ENCODE measurements at places on chromosomes 11 and 22.
A peak's percentile ranks its signal among the peaks of the same experiment; 100 is the strongest.

GRCh38 chr11:109707411-109707810, 285.4 kb downstream of the C11orf87 start:
- no peak for DNase-seq

DNA sequence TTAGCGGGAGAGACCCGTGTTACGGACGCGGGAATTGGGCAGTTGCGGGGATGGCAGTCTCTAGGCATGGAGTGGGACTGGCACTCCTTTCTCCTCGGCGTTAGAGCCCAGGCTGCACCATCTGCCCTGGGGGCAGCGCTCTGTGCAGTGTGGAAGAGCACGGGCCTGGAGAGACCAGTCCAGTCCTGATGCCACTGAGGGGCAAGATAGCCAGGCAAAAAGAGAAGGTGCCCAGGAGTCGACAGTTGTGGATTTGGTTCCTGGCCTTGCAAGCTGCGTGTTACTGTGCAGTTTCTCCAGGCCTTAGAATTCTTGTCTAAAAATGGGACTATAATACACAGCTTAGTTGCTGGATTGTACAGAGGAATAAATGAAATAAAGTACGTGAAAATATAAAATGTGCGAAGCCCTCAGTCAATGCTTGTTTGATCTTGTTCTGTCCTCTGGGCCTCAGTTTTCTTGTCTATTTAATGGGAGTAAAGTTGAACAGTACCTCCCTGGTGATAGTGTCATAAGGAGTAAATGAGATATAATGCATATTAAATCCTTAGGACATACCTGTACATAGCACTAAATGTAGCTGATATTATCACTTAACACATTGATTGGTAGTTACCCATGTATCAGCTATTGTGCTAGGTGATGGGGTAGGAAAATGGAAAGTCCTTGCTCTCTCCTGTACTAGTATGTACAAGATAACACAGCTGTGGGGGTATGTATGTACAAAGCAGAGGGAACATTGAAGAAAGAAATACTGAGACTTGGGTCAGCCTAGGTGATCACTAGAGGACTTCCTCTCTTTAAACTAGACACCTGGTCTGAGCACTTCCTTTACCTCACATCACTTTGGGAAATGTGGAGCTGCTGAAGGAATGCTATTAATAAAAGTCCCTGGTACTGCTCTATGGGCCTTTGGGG, 1.2 kb downstream of the ATXN10 start:
- DNase-seq: no peak

DNA sequence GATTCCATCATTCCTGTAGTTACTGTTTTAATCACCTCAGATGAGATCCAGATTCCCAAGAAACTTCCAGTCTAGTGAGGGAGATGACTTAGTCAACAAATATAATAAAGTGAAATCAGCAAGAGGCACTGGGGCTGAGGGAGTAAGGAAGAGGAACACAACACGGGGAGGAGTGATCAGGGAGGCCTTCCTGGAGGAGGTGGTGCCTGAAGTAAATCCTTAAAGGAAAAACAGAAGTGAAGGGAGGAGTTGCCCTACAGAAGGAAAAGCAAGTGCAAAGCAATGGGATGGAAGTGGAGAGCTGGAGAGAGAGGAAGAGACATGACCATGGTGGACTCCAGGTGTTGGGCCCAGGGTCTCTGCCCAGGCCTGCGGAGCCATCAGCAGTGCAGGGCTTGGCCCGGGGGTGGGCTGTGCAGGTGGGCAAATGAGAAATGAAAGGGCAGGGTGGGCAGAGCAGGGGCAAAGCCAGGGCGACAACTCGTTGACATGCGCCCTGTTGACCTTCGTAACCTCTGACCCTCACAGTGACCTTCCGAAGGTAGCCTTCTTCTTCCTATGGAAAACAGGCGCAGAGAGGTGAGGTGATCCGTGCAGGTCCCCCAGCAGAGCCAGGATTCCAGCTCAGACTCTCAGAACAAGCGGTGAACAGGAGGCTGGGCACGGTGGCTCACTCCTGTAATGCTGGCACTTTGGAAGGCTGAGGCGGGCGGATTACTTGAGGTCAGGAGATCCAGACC, 12.1 kb upstream of the PPARA start:
- no peak for DNase-seq

- DNase-seq: no peak
Observed at GRCh38 chr11:114310095-114310494, 13.9 kb downstream of the NNMT start.

DNA sequence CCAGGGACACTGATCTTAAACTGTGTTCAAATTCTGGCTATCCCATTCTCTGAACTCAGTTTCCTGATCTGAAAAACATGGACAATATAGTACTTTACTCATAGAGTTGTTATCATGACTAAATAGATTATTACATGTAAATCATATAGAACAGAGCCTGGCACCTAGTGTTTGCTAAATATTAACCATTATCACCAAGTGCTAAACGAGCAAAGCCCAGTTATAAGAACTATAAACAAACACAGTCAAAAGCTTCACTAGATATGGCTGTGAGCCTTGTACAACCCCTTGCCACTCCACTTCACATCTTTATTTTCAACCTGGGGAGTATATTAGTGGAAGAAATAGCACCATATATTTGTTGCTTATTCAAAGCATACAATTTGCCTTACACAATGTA, 338.9 kb upstream of the CADM1 start:
- no peak for DNase-seq

DNA sequence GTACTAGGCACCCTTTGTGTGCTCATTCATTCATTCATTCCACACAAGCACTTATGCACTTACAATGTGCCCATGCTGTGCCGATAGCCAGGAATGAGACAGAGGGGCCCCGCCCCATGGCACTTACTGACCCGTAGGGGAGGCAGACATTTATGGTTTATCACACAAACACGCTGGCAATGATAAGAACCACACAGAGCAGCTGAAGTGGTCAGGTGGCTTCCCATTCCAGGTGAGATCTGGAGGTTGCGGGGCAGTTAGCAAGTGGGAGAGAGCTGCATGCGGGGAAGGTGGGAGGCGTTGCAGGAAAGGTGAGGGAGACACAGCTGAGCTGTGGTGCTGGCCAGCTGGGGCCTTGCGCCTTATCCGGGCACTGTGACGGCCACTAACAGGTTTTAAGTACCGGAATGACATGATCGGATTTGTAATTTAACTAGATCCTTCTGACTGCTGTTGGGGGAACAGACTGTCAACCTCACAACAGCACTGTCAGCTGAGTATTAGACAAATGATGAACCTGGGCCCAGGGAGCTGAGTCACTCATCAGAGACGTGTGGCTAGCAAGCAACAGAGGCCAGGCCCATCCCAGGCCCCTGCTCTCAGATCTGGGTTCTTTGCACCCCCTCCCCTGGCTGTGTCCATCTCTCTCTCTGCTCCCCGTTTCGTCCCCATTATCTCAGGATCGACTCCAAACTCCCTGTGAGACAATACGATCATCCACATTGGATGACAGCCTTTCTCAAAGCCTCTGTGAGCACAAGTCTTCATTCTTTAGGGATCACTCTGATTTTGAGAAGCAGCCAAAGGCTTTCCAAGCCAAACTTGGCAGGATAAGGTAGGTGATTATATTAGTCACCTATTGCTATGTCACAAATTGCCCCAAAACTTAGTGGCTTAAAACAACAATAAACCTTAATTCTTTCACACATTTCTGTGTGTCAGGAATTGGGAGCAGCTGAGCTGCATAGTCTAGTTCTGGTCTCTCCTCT, 28.4 kb downstream of the RASD2 start:
- peak; percentile 78 for DNase-seq

DNA sequence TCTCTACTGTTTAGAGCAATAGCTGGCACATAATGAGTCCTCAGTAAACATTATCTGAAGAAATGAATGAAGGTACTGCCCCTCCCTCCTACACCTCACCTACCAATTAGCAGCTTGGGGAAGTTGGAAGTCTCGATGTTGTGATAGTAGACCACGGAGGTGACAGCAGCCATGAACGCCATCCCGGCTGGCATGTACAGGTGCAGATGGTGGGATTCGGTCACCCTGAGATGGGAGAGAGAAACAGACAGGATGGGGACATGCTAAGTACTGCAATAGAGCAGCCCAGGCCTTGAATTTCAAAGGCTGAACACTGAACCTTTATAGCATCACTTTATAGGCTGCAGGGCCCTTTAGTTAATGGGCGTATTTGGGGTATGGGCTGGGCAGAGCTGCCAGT, 6.6 kb downstream of the ABCC8 start:
- DNase-seq: no peak

Measured in fibroblast of mammary gland (primary cell).